ENCODE measurements at places on chromosomes 11 and 22.

DNA sequence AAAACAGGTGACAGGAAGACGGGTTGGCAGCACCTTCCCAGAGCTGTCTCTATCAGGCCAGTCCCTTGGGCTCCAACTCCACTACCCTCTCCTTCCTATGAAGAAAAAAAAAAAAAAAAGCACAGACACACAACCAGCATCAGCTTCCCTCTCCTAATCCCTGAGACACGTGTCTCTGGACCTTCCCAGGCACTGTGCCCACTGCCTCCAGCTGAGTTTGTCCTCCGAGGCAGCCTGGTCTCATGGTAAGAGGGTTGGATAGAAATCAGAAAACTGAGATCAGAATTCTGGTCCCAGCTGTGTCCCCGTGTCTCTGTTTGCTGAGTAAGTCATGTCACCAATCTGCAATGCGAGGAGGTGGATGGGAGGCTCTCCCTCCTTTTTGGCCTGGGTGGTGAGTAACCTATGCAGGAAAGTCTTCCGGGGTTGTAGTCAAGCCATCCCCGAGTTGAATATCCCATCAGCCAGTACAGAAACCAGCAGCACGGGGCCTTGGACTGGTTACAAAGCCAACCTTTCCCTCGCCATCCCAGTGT is 193.7 kb upstream of the TBCEL start:
- no peak for DNase-seq

- no peak for DNase-seq
These were observed 7.4 kb downstream of the BATF2 start for GRCh38 chr11:64989416-64989815.

GRCh38 chr11:113411536-113411935 is 24.0 kb downstream of the ANKK1 start:
- DNase-seq, result no peak

- no peak for DNase-seq
These were observed 22.2 kb downstream of the TREH start for GRCh38 chr11:118657238-118657637.

- no peak for DNase-seq
These were observed 133.4 kb downstream of the DBX1 start for GRCh38 chr11:20026629-20027555.

- DNase-seq, result no peak
These were observed 39.7 kb downstream of the CD82 start for GRCh38 chr11:44605068-44605708.

DNA sequence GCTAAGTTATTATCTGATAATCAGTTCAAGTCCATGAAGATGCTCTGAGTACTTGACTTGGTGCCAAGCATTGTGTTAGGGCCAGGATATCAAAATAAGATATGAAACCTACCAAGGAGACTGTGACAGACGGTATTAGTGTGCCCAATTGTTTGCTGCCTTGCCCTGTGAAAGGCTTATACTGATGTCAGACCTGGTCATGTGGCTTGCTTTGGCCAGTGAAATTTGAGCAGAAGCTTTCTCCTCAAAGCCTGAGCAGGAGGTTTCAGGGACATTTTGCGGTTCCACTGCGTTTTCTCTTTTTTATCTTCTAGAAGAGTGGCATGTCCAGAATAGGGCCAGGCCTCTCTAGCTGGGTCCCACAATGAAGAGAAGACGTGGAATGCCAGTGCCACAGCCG is 15.8 kb upstream of the PKNOX2 start:
- DNase-seq, result no peak

Data from activated CD4-positive, alpha-beta T cell treated with anti-CD3 and anti-CD28 coated beads, Interleukin-10, Interleukin-2, amounts not matched to agents 100 ng/mL and 50 ng/mL, durations not matched to agents 16 hours and 8 hours (primary cell).